ENCODE measurements at places on chromosomes 16 and 17.

DNA sequence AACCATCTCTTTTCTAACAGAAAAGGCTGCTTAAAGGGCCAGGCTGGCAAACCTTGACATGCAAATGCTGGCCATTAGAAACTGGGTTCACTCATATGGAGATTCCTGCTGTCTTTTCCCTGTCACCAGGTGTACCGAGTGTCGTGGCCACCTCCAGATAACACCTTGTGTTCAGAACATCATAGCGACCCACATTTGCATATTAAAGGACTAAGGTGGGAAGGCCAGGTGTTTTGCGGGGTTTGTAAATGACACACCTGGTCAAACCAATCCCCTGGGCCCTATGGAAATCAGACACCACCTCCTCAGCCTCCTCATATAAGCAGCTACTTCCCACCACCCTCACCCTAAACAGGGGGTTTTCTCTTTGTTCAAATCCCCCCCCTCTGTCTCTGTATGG, 2.5 kb upstream of the AIPL1 start:
- DNase-seq = no peak

GRCh38 chr17:74379495-74380085, 12.3 kb downstream of the GPR142 start:
- peak; percentile 94 for DNase-seq

DNA sequence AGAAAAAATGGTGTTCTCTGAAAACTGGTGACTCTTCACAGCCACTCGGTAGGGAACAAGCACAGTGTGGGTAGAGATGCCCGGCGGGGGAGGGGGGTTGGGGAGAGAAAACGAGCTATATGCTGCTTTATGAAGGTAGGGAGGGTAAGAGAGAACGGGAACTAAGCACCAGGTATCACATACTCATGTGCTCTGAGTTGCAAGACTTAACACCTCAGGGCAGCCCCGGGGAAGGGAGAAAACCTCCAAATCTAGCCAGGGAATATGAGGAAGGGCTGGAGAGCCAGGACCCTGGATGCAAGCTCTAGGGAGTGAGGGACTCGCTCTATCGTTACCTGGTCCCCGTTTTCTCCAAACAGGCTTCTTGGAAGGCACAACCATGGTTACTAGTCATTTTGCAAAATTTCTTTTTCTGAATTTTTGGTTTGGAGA, 35.3 kb downstream of the HIC1 start:
- no peak for DNase-seq

DNA sequence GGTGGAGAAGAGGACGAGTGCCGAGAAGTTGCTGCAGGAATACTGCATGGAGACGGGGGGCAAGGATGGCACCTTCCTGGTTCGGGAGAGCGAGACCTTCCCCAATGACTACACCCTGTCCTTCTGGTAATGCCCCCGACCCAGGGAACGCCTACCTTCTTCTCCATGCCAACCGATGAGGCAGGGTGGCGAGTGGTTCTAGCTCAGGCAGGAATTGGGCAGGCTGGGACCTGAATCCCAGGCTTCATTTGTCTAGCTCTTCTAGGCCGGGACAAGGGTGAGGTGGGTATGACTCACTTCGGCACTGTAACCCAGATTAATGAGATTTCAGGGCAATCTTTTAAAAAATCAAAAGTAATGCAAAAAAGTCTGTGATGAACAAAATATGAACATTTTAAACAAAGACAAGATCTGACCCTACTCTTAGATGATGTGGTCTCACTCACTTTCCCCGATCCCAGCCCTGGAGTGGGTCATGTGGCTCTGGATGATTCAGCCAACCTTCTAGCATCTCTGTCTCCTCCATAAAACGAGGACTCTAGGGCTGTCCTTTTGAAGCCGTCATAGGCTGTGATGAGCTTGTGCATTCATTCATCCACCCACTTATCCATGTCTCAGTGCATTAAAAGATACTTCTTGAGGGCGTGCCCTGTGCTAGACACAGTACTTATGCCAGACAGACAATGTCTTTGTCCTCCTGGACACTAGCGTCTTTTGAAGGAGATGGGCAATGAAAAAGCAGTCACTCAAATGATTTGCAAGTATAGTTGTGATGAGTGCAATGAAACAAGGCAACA, 102.6 kb downstream of the SDR42E1 start:
- DNase-seq = no peak

GRCh38 chr16:74761665-74762064, 13.0 kb downstream of the FA2H start:
- no peak for DNase-seq

Data from left hindlimb (tissue), 1 donor.